Thyroid gland (tissue), 4 donors: ENCODE measurements at places on chromosomes 5 and 9. TPM values are rescaled to one million over a fixed set of nuclear protein-coding genes. Genes with fewer than 3 reads are reported as not detected.

GRCh38 chr9:26339796-26340195 is 552.8 kb downstream of the CAAP1 start:
- DNase-seq, result no peak
- peaks cover 14% of the 10 kb centered on the region for H3K4me1 ChIP-seq
- H3K27ac ChIP-seq, result no peak overlapping the region
- H3K27me3 ChIP-seq, result no peaks in the 10 kb centered on the region

DNA sequence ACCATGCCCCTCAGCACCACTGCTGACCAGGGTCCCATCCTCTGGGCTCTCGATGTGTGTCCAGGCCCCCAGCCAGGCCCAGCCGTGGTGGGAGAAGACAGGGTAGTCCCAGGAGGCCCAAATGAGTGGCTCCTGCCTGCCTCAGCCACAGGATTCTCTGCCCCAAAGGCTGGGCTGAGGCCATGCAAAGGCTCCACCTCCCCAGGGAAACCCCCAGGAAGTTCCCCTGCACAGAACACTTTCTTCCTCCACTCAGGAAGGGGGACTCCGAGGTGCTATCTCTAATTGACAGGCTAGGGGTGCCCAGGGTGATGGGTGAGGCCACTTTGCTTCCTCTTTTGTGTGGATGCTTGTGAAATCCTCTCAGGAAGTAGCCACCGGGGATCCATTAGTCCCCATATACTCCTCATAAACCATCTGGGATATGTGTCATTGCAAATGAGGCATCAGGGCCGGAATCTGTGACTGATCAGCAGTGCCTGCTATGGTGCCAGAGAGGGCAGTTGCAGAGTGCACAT is 23.1 kb upstream of the TDRD7 start:
- H3K4me1 ChIP-seq, result peaks cover 5% of the 10 kb centered on the region
- no peak overlapping the region for H3K4me3 ChIP-seq
- no peaks in the 10 kb centered on the region for H3K27me3 ChIP-seq
- DNase-seq, result no peak

ADAMTSL1 gene
- total RNA-seq, result 5.3 TPM

- H3K27me3 ChIP-seq, result no peaks in the 10 kb centered on the region
- DNase-seq, result no peak
- H3K4me3 ChIP-seq, result no peak overlapping the region
- no peaks in the 10 kb centered on the region for H3K36me3 ChIP-seq
- H3K27ac ChIP-seq, result no peak overlapping the region
These were observed 30.2 kb upstream of the SLC9A3 start for GRCh38 chr5:554284-554988.

DNA sequence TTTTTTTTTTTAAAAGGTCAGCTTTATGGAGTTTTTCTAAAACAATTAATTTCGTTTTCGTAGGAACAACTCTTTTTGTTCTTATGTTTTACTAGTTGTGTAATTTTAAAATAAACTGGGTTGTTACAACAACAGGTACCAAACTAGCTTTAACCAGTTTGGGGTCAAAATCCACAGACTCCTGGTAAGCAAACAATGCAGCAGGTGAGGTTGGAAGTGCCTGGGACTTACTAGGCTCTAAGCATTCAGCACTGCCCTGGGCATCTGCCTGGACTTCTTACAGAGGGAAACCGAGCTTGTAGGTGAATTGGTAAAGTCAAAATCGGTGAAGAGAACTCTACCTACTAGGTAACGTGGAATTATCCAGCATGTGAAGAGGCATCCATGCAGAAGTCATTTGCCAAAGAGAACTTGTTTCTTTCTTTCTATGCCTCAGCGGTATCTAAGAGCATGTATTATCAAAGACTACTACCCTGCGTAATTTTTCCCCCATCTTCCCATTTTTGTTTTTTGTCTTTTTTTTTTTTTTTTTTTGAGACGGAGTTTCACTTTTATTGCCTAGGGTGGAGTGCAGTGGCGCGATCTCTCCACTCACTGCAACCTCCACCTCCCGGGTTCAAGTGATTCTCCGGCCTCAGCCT is 145.4 kb downstream of the KCTD16 start:
- H3K27ac ChIP-seq, result no peak overlapping the region
- H3K4me3 ChIP-seq, result no peak overlapping the region
- H3K36me3 ChIP-seq, result no peaks in the 10 kb centered on the region
- no peaks in the 10 kb centered on the region for H3K4me1 ChIP-seq

GRCh38 chr9:118563677-118564076 is 805.6 kb downstream of the BRINP1 start:
- no peak overlapping the region for H3K4me3 ChIP-seq
- H3K4me1 ChIP-seq, result no peaks in the 10 kb centered on the region
- no peak overlapping the region for H3K27ac ChIP-seq
- H3K27me3 ChIP-seq, result no peaks in the 10 kb centered on the region
- no peak for DNase-seq

- H3K36me3 ChIP-seq, result no peaks in the 10 kb centered on the region
- H3K4me3 ChIP-seq, result no peak overlapping the region
- peaks cover 16% of the 10 kb centered on the region for H3K4me1 ChIP-seq
- H3K27me3 ChIP-seq, result no peaks in the 10 kb centered on the region
These were observed 95.7 kb downstream of the CEMIP2 start for GRCh38 chr9:71672573-71672972.

- no peak overlapping the region for H3K4me3 ChIP-seq
- no peaks in the 10 kb centered on the region for H3K27me3 ChIP-seq
- no peak for DNase-seq
- peaks cover 9% of the 10 kb centered on the region for H3K4me1 ChIP-seq
- H3K36me3 ChIP-seq, result no peaks in the 10 kb centered on the region
- H3K27ac ChIP-seq, result no peak overlapping the region
These were observed 2.0 kb downstream of the NMUR2 start for GRCh38 chr5:152403046-152403445.
